ENCODE measurements at places on chromosomes 1 and 21.

DNA sequence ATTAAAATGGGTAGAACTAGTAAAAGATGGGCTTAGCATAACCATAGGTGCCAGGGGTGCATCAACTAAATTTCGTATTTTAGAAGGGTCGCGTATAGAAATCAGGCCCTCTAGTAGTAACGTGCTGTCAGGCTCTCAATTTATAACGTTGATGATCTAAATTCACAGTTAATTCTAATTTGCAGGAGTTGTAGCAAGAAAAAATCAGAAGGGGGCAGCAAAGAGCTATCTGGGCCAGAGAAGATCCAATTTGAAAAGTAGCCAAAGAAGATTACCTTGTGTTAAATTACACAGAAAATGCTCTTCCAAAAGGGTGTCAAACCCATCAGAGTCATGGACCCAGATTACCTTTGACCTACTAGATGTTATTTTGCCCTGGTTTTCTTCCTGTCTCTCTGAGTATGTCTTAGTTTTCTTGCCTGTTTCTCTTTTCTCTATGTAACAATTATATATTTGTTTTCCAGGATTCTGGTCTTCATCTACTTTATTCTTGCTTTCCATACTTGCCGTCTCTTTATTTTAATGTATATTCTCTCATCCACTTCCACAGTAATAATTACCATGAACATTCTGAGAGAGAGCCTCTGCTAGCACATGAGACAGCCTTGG lies 1030.9 kb downstream of the AMY1C start:
- no peak for DNase-seq

GRCh38 chr1:216175714-216176113 lies 247.5 kb downstream of the USH2A start:
- DNase-seq, result no peak

DNA sequence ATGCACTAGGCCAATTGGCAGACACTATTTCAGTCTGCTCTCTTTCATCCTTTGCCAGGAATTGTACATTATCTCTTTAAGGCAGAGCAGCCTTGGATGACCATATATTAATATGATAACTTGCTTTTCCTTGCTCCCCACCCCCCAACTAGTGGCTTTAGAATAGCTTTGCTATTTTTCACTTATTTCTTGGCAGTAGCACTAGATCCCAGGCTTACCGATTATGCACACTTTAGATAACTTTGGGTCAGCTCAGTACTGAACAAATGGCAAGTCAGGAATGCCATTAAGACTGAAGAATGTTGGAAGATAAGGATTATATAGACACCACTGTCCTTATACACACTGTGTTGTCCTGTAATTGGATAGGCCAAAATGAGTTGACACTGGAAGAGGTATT lies 146.4 kb downstream of the FGGY start:
- DNase-seq, result no peak

- DNase-seq, result no peak
Observed at GRCh38 chr1:184630679-184631060, 124.0 kb downstream of the EDEM3 start.

- DNase-seq, result no peak
Observed at GRCh38 chr1:193408782-193409293, 222.4 kb upstream of the B3GALT2 start.

- no peak for DNase-seq
Observed at GRCh38 chr1:66768965-66769364, 16.7 kb downstream of the DYNLT5 start.

GRCh38 chr1:194917769-194918168 lies 1690.5 kb downstream of the KCNT2 start:
- no peak for DNase-seq

- DNase-seq, result no peak
Observed at GRCh38 chr1:4210043-4210442, 310.0 kb upstream of the C1orf174 start.

Measured in AG09319 (cell line).